Cortex of kidney (tissue), 1 donor: ENCODE measurements at places on chromosomes 7 and 10.

GRCh38 chr7:142542942-142543341 is 206.3 kb upstream of the PRSS1 start:
- DNase-seq = no peak

- no peak for DNase-seq
These were observed 119.8 kb upstream of the LYZL2 start for GRCh38 chr10:30749385-30749784.

GRCh38 chr7:113809581-113809980 is 109.2 kb downstream of the PPP1R3A start:
- no peak for DNase-seq

- DNase-seq = no peak
These were observed 8.8 kb downstream of the LIMK1 start for GRCh38 chr7:74092321-74092963.

GRCh38 chr7:141397236-141398163 is 153.7 kb upstream of the AGK start:
- no peak for DNase-seq
